ENCODE measurements at places on chromosomes 6 and 20.

GRCh38 chr20:8583012-8583565 is 451.0 kb downstream of the PLCB1 start:
- H3K36me3 ChIP-seq = no peaks in the 10 kb centered on the region
- H3K27me3 ChIP-seq = no peaks in the 10 kb centered on the region
- no peak for DNase-seq
- H3K27ac ChIP-seq = no peak overlapping the region
- H3K4me1 ChIP-seq = no peaks in the 10 kb centered on the region

GRCh38 chr20:33568378-33568777 is 78.5 kb downstream of the CBFA2T2 start:
- H3K27me3 ChIP-seq = no peaks in the 10 kb centered on the region
- DNase-seq = no peak
- peak overlapping the region; percentile 37 for H3K4me3 ChIP-seq
- peaks cover 3% of the 10 kb centered on the region for H3K36me3 ChIP-seq
- H3K4me1 ChIP-seq = peaks cover 27% of the 10 kb centered on the region

DNA sequence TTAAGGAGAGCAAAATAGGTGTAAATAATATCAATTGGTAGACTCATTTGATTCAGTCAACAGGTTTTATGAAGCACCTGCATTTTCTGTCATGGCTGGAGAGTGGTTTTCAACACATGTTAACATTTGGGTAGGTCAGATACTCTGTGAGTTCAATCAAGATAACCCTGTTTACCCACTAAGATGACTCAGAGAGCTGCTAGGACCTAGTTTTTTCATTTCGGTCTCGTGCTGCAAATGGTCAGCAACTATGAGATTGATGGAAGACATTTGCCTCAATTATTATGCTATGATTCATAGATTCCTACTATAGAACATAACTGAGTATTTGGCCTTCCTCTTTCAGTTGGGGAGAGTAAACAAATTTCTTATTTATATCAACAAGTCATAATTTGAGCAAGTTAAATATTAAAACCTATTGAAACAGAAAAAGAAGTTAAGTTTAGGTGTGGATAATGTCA is 391.4 kb upstream of the CITED2 start:
- no peaks in the 10 kb centered on the region for H3K36me3 ChIP-seq
- H3K27ac ChIP-seq = no peak overlapping the region
- no peaks in the 10 kb centered on the region for H3K27me3 ChIP-seq
- H3K4me1 ChIP-seq = peaks cover 6% of the 10 kb centered on the region

DNA sequence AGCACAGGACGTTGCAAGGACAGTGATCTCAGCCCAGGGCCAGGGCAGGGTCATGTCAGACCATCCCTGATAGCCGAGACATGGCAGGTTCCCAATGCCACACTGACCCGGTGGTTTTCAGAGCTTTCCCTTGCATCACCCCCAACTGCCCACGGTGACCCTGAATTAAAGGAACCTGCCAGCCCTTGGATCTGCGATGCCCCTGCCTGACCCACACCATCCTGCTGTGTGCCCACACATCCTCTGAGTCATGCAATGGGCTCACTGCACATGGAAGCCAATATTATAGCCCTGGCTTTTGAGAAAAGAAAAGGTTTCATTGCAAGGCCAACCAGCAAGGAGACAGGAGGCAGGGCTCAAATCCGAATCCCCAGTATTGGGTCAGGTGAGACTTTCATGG is 132.6 kb upstream of the CST7 start:
- no peak overlapping the region for H3K4me3 ChIP-seq
- no peak for DNase-seq

- DNase-seq = no peak
- H3K36me3 ChIP-seq = no peaks in the 10 kb centered on the region
- H3K4me1 ChIP-seq = peaks cover 33% of the 10 kb centered on the region
- H3K27me3 ChIP-seq = no peaks in the 10 kb centered on the region
- H3K4me3 ChIP-seq = no peak overlapping the region
- H3K27ac ChIP-seq = no peak overlapping the region
These were observed 48.8 kb downstream of the MCUR1 start for GRCh38 chr6:13765570-13765969.

Data from T-helper 17 cell (primary cell).